Activated CD4-positive, alpha-beta T cell treated with anti-CD3 and anti-CD28 coated beads, Interleukin-2, amount 10 ng/mL, durations not matched to agents 7 days and 5 days (primary cell): ENCODE measurements at places on chromosomes 6 and 20.

GRCh38 chr6:46012834-46013233 is 2.8 kb downstream of the CLIC5 start:
- peaks cover 20% of the 10 kb centered on the region for H3K27me3 ChIP-seq
- no peak for DNase-seq
- peaks cover 66% of the 10 kb centered on the region for H3K4me1 ChIP-seq
- H3K4me3 ChIP-seq: no peak overlapping the region

- no peaks in the 10 kb centered on the region for H3K4me1 ChIP-seq
- H3K4me3 ChIP-seq: no peak overlapping the region
- H3K27me3 ChIP-seq: no peaks in the 10 kb centered on the region
- H3K36me3 ChIP-seq: peaks cover 35% of the 10 kb centered on the region
- H3K27ac ChIP-seq: no peak overlapping the region
- no peak for DNase-seq
These were observed 8.6 kb upstream of the FAM83D start for GRCh38 chr20:38917657-38918056.

DNA sequence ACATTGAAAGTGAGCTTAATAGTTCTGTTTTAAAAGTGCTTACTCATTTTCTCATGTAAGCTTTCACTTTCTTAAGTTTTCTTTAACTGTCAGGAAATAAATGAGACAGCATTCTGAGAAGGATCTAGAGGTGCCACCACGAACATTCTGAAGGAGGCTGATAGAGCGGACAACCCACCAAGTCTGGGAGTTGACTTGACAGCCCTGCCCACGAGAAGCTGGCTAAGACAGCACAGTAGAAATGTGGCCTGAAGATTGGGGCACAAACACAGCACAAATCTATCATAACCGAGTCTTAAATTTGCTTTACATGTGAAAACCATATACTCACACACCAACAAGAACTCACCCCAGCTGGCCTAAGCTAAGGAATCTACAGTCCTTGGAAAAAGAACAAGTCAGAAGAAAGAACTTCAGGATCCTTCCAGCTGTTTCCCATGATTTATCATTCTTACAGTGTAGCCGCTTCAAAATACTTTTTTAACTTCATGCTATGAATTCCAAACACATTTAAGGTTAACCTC is 144.2 kb upstream of the TNFAIP3 start:
- H3K36me3 ChIP-seq: peaks cover 3% of the 10 kb centered on the region
- peak overlapping the region; percentile 46 for H3K27ac ChIP-seq
- peaks cover 5% of the 10 kb centered on the region for H3K27me3 ChIP-seq

GRCh38 chr6:83183082-83183828 is 9.8 kb downstream of the PGM3 start:
- H3K27me3 ChIP-seq: no peaks in the 10 kb centered on the region
- H3K4me1 ChIP-seq: peaks cover 8% of the 10 kb centered on the region
- H3K4me3 ChIP-seq: no peak overlapping the region
- DNase-seq: no peak
- H3K27ac ChIP-seq: no peak overlapping the region

- no peak overlapping the region for H3K4me3 ChIP-seq
- H3K27me3 ChIP-seq: no peaks in the 10 kb centered on the region
- no peaks in the 10 kb centered on the region for H3K36me3 ChIP-seq
- DNase-seq: no peak
These were observed 269.7 kb downstream of the TAF4 start for GRCh38 chr20:61795669-61796630.

GRCh38 chr6:151327101-151327500 is 64.3 kb downstream of the ZBTB2 start:
- H3K4me1 ChIP-seq: peaks cover 23% of the 10 kb centered on the region
- peaks cover 49% of the 10 kb centered on the region for H3K27me3 ChIP-seq
- no peak for DNase-seq
- no peaks in the 10 kb centered on the region for H3K36me3 ChIP-seq
- no peak overlapping the region for H3K27ac ChIP-seq

- no peak overlapping the region for H3K4me3 ChIP-seq
- H3K36me3 ChIP-seq: peaks cover 5% of the 10 kb centered on the region
- no peak overlapping the region for H3K27ac ChIP-seq
- no peak for DNase-seq
- no peaks in the 10 kb centered on the region for H3K27me3 ChIP-seq
These were observed 273.7 kb downstream of the PTPRK start for GRCh38 chr6:128246472-128247260.

- H3K4me1 ChIP-seq: peaks cover 80% of the 10 kb centered on the region
- no peak for DNase-seq
These were observed 3.7 kb downstream of the KCNK5 start for GRCh38 chr6:39225543-39225942.

DNA sequence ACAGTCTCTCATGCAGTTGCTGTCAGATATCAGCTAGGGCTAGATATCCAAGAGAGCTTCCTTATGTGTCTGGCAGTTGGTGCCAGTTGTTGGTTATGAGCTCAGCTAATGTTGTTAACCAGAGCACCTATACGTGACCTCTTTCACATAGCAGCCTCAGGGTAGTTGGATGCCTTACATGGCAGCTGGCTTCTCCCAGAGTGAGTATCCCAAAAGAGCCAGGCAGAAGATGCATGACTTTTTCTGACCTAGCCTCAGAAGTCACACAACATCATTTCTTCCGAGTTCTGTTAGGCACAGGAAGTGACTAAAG is 175.7 kb downstream of the VEGFA start:
- no peak overlapping the region for H3K4me3 ChIP-seq
- H3K27ac ChIP-seq: no peak overlapping the region
- no peaks in the 10 kb centered on the region for H3K27me3 ChIP-seq
- DNase-seq: no peak
- H3K36me3 ChIP-seq: no peaks in the 10 kb centered on the region
- H3K4me1 ChIP-seq: no peaks in the 10 kb centered on the region

GRCh38 chr6:108114841-108115597 is 40.5 kb upstream of the OSTM1 start:
- no peak overlapping the region for H3K27ac ChIP-seq
- DNase-seq: peak; percentile 35
- H3K4me3 ChIP-seq: peak overlapping the region; percentile 65

DNA sequence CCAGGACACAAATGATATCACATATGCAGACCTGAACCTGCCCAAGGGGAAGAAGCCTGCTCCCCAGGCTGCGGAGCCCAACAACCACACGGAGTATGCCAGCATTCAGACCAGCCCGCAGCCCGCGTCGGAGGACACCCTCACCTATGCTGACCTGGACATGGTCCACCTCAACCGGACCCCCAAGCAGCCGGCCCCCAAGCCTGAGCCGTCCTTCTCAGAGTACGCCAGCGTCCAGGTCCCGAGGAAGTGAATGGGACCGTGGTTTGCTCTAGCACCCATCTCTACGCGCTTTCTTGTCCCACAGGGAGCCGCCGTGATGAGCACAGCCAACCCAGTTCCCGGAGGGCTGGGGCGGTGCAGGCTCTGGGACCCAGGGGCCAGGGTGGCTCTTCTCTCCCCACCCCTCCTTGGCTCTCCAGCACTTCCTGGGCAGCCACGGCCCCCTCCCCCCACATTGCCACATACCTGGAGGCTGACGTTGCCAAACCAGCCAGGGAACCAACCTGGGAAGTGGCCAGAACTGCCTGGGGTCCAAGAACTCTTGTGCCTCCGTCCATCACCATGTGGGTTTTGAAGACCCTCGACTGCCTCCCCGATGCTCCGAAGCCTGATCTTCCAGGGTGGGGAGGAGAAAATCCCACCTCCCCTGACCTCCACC is 42.2 kb downstream of the SIRPA start:
- peaks cover 4% of the 10 kb centered on the region for H3K27me3 ChIP-seq
- no peak overlapping the region for H3K27ac ChIP-seq
- DNase-seq: no peak
- no peak overlapping the region for H3K4me3 ChIP-seq
- H3K36me3 ChIP-seq: no peaks in the 10 kb centered on the region

DNA sequence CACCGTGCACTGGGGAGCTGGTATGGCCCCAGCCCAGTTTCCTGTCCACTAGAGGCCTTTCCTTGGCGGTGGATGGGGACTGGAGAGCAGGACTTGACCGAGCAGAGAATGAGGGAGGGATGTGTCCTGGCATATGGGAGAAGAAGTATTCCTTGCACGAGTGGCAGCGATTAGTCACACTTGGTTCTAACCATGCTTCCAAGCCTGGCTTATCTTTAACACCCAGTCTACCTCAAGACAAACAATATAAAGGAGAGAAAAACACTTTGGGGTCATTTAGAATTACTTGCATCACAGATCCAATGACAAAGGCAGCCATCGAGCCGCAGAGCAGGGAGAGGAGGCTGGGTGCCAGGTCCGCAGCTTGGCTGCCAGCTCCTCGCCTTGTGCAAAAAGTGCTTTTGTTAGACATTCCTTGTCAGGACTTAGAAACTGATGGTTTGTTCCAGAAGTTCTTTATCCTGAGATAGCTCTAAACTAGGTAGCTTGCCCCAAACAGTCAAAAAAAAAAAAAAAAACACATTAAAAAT is 214.9 kb upstream of the GMDS start:
- H3K27ac ChIP-seq: no peak overlapping the region
- H3K36me3 ChIP-seq: no peaks in the 10 kb centered on the region
- peaks cover under 1% of the 10 kb centered on the region for H3K27me3 ChIP-seq
- no peak overlapping the region for H3K4me3 ChIP-seq

DNA sequence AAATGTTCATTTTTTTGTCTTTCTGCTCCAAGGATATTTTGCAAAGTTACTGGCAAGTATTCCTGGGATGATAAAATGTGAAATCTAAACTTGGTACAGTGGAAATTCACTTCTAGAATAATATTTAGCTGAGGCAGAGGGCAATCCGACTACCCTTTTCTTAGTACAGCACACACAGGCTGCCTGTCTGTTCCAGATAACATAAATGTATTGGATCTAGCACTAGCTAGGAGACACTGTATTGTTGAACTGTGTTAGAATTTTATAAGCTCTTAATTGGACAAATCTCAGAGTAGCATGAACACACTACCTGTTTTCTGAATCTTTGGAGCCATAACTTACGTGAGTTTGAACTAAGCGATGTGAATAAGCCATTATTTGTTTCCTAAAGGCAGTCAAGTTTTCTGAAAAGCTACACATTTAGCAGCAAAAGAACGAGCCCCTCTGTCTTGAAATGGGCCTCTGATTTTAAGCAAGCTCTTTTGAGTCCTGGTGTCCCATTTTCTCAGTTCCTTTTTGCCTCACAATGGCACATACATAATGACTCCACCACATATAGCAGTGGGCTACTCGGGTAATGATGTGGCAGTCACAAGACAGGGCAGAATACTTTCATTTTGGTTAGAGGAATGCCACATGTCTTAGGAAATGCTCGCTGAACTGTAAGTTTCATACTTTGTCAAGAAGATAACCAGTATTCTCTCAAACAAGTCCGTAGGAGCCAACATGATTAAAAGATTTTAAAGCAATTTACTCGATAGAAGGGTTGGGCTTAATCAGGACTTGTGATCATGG is 116.5 kb upstream of the ESR1 start:
- H3K27ac ChIP-seq: peak overlapping the region; percentile 87
- peaks cover 7% of the 10 kb centered on the region for H3K36me3 ChIP-seq
- H3K27me3 ChIP-seq: peaks cover 3% of the 10 kb centered on the region
- H3K4me3 ChIP-seq: peak overlapping the region; percentile 76

- H3K27ac ChIP-seq: no peak overlapping the region
- no peak for DNase-seq
- H3K36me3 ChIP-seq: no peaks in the 10 kb centered on the region
- H3K27me3 ChIP-seq: no peaks in the 10 kb centered on the region
- no peaks in the 10 kb centered on the region for H3K4me1 ChIP-seq
- H3K4me3 ChIP-seq: no peak overlapping the region
These were observed 76.1 kb upstream of the PRL start for GRCh38 chr6:22372922-22373321.

DNA sequence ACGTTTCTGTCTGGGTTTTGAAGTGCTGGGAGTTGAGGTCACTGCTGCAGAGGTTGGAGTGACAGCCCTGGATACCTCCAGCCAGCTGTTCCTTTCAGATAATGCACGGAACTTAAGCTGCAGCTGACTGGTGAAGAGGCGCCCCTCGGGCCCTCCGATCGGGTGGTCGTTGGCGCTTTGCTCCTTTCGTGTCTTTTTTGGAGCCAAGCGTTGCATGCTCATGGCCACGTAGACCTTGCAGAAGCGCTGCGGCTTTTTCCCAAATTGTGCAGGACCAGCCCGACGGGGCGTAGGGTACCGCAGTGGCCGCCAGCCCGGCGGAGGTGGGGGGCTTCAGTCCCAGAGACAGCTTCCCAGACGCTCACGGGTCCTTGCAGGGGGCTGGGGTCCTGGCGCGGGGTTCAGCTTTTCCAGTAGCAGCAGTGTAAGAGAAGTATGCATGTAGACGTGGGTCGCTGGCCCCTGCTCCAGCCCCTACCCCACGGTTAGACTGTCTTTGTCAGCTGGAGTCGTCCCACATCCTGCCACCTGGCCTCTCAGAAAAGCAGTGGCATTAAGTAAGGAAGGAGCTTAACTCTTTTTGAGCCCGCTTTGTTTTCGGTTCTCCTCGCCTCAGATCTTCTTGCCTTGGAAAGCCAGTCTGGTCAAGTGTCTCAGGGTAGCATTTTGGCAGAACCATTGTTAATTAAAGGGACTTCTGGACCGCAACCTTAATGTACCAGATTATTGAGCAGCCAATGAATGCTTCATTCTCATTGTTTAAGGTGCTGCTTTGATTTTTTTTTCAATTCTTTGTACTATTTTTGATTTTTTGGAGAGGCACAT is 838 bp downstream of the TNFAIP3 start:
- H3K4me3 ChIP-seq: peak overlapping the region; percentile 91
- DNase-seq: peak; percentile 59
- H3K36me3 ChIP-seq: peaks cover 38% of the 10 kb centered on the region
- H3K4me1 ChIP-seq: peaks cover 59% of the 10 kb centered on the region

- DNase-seq: no peak
- peaks cover 45% of the 10 kb centered on the region for H3K36me3 ChIP-seq
- H3K4me3 ChIP-seq: peak overlapping the region; percentile 16
- H3K27me3 ChIP-seq: peaks cover under 1% of the 10 kb centered on the region
These were observed 4.0 kb downstream of the MYLIP start for GRCh38 chr6:16132909-16133308.

- H3K27ac ChIP-seq: no peak overlapping the region
- H3K36me3 ChIP-seq: no peaks in the 10 kb centered on the region
- H3K27me3 ChIP-seq: no peaks in the 10 kb centered on the region
- H3K4me1 ChIP-seq: no peaks in the 10 kb centered on the region
- no peak overlapping the region for H3K4me3 ChIP-seq
- no peak for DNase-seq
These were observed 215.4 kb downstream of the HDGFL1 start for GRCh38 chr6:22784601-22785410.

GRCh38 chr20:49452011-49452482 is 30.4 kb downstream of the KCNB1 start:
- no peak for DNase-seq
- no peak overlapping the region for H3K4me3 ChIP-seq
- H3K27me3 ChIP-seq: peaks cover 20% of the 10 kb centered on the region
- no peaks in the 10 kb centered on the region for H3K36me3 ChIP-seq

DNA sequence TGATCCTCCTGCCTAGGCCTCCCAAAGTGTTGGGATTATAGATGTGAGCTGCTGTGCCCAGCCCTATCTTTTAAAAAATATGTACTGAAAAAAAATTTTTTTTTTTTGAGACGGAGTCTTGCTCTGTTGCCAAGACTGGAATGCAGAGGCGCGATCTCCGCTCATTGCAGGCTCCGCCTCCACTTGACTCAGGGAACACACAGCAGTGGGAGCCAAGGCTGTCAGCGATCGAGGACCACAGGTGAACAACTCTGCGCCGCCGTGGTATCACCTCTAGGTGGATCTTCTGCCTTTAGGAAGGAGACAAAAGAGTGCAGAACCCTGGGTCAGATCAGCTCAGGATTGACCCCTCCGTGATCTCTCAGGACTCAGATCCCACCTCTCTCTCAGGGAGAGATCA is 13.7 kb downstream of the RAET1E start:
- no peak overlapping the region for H3K27ac ChIP-seq
- H3K4me3 ChIP-seq: no peak overlapping the region
- H3K4me1 ChIP-seq: no peaks in the 10 kb centered on the region
- no peak for DNase-seq
- no peaks in the 10 kb centered on the region for H3K36me3 ChIP-seq
- peaks cover 23% of the 10 kb centered on the region for H3K27me3 ChIP-seq
